NCI-H526 treated with DMSO at 0.1 percent for 48 hours (cell line): ENCODE measurements at places on chromosomes 7 and 10.

DNA sequence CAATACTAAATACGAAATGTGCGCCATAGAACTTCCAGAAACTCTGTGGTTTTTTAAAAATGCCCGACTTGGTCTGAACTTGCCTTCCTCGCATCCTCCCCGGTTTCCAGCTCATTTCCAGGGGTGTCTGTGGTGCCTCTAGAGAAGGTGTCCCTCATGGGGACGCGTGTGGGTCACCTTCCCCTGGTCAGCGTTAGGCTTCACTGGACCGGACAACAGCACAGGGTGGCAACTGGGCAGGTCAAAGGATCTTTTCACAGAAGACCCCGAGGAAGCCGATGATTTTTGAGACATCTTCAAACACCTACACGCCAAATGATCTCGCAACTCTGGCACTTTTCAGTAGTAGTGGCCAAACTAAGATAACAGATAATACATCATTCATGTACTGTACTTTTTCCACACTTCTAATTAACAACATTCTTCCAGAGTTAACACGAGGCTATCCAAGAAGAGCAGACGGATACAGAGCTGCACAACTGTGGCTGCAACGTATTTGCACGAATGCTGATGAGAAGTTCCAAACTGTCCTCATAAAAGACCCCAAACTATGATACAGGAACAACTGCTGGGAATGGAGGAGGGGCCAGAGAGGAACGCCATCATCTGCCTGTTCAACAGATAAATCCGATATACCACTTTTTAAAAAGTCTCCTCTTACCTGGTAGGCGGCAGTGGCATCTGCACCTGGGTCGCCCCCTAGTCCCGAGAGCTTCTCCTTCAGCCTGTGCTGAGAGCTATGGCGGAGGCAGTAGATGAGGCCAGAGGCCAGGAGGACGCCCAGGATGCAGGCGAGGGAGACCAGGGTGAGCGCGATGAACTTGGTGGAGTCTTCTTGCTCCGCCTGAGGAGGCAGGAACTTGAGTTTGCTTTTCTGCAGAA, 345.5 kb downstream of the DNAJB6 start:
- DNase-seq = no peak

DNA sequence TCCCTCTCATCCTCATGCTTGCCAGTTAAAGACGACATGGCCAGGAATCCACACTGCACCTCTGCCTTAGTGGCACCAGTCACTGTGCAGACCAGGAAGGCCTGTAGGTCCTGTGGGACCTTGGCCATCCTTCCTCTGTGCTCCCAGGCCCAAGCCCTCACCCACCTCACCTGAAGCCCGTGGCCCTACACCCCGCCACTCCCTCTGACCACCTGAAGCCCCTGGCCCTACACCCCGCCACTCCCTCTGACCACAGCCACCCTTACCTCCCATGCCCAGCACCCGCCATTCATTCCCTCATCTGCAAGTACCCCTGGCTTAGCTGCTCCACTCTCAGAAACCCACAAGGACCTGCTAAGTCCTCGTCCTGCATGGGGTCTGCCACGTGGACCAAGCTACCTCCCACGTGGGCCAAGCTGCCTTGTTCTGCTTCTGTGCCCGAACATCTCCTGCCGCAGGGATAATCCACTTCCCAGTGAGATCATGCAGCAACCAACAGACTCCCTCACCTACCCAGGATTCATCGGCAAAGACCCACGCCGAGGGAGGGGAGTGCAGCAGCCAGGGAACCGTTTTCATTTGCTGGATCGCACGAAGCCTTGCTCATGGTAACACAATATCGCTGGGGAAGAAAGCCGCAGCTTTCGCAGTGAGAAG, 151.2 kb downstream of the TCERG1L start:
- no peak for DNase-seq

DNA sequence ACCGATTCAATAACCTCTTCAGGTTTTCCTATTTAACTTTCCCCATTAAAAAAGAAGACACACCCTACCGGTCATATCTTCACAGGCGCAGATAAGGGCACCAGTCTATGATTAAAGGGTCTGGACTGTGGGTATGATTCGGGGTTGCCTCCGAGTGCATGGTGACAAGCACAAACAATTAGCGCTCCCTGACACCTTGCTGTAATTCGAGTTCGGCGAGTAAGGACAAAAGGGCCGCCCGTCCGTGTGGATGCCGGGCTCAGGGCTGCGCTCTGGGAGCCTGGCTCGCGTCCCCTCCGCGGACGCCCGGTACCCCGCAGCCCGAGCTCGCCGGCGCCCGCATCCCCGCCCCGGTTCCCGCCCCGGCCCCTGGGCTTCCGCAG, 111.9 kb upstream of the RHEB start:
- peak; percentile 76 for DNase-seq

DNA sequence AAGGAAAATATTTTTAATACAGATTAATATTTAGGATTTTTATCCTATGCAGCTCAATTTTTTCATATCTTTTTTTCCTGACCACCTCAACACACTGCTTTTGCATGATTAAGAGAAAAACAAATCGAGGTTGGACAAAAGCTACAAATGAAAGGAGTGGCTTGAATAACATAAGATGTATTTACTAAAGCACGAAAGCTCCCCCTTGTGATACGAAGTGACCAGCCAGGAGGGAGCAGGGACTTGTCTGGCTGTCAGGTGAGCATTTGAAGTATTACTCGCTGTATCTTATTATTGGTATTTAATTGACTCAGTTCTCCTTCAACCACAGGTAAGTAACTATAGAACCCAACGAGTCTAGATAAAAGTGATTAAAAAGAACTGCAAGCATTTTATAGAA, 265.2 kb upstream of the PHF14 start:
- peak; percentile 65 for DNase-seq

- no peak for DNase-seq
Observed at GRCh38 chr10:131211559-131211958, 100.0 kb downstream of the TCERG1L start.

- DNase-seq = no peak
Observed at GRCh38 chr10:25049966-25050365, 33.6 kb downstream of the THNSL1 start.

DNA sequence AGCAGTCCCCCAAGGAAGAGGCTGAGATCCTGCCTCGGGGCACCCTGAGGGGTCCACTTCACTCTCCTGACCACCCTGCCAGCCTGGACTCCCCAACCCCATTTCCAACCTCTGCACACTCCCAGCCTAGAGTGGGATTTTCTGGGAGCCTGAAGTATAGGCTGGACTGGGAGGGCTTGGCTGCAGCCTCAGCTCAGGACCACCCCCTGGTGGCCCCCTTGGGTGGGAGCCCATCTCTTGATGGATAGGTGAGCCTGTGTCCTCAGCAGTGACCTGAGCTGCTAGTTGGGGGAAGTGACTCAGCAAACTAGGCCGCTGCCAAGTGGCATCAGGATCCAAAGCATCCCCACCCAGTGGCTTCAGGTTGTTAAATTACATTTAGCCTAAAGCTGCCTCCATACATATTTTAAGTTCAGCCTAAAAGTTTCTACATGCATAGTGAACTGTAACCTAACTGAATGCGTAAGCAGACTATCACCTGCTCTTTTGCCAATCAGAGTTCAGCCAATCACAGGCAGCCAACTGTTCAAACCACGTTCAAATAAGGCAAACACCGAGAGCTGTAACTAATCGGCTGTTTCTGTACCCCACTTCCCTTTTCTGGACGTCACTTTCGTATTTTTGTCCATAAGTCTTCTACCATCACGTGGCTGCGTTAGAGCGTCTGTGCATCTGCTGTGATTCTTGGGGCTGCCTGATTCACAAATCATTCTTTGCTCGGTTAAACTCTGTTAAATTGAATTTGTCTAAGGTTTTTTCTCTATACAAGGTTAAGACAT, 144.0 kb downstream of the PLPP4 start:
- DNase-seq = no peak

DNA sequence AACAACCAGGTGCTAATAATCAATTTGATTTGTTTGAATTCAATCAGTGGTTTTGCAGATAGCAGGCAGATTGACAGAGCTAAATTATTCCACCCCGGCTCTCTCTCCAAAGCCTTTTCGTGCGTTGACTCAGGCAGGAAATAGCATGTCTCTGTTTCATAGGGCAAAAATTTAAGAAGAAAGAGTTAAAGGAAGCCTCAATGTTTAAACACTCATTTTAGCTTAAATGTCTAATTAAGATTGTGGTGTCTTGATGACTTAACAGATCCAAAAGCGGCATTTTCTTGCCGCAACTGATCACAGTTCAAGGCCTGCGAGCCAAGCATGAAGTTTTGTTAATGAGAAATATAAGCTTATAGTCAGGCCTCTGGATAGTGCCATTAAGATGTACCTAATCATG, 1051.1 kb upstream of the AUTS2 start:
- DNase-seq = no peak

- DNase-seq = no peak
Observed at GRCh38 chr7:82339958-82340357, 103.6 kb downstream of the CACNA2D1 start.

- no peak for DNase-seq
Observed at GRCh38 chr10:61452655-61453641, at the start of gene TMEM26. TMEM26 (minus strand) TSS chr10:61453381; CDS start chr10:61453081, 300 bp downstream.
